ENCODE measurements at places on chromosomes 11 and 22.
A peak's percentile ranks its signal among the peaks of the same experiment; 100 is the strongest.

DNA sequence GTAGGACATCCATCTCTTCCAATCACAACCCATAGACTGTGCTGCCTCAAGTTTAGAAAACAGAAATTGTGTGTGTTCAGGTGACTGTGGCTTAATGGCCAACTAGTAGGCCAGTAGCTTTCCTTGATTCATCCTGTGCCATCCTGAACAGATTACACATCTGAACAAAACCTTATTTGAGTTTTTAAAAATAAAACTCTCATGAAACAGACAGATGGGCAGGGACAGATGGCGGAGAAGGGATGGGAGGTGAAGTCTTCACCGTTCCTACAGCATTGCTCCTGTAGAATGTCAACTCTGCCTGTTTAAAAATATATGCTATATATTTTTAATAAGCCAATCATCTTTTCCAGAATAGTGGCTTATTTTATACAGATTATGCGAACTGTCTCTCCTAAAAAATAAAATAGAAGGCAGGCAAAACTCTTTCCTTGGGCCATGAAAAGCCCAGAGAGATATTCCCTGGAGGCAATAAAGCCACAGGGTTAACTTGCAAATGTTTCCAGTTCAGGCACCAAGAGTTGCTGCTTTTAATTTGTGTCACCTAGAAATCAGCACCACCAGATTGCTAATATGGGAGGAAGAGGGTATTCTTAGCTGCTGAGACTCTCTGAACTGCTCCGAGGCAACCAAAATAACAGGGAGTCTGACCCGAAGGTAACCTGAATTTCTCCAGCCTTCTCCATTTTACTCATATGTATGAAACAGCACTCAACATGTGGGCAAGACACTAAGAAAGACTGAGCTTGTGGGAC lies 861.2 kb downstream of the OPCML start:
- no peak for DNase-seq

DNA sequence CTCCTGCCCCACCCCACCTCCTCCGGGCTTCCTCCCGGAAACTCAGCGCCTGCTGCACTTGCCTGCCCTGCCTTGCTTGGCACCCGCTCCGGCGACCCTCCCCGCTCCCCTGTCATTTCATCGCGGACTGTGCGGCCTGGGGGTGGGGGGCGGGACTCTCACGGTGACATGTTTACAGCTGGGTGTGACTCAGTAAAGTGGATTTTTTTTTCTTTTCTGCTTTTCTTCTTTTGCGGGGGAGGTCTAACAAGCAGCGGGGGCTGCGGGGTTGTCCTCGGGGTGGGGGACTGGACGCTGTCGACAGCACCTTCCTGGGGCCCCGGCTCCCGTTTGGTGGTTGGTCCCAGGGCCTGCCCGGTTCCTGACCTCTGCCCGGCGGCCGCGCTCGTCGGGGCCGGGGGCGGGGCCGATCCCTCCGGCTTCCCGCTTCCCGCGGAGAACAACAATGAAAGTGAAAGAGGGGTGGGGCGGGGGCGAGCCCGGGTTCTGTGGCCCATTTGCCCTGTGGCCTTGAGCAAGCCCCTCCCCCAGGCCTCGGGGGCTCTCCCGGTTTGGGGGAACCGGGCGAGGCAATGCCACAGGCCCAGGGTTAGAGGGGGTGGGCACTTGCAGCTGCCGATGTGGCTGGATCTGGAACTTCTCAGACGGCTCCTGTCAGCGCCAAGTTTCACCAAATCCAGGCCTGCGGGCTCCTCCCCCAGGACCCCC lies 975 bp upstream of the MDK start:
- peak; percentile 61 for DNase-seq

- peak; percentile 73 for DNase-seq
These were observed at the start of gene CERK for GRCh38 chr22:46737976-46738646. Gene CERK, minus strand, starts transcription at chr22:46738252. Its CDS starts 104 bp downstream, at chr22:46738148.

- DNase-seq: peak; percentile 85
These were observed 45.7 kb downstream of the TXN2 start for GRCh38 chr22:36435516-36436415.

DNA sequence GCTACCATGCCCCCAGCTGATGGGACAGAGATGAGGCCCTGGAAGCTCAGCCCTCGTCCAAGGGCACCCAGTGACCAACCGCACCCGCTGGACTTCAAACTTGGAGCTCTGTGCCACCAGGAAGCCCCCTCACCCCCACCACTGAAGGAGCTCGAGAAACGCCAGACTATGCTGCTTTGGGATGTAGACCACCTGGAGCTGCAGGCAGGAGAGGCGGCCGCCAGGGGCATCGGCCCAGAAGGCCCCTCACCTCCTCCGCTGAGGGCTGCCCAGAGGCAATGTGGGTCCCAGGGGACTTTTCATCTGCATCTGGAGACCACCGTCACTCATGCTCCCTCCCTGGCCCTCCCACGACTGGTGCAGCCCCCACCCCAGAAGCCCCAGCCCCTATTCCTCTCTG lies 28.3 kb downstream of the CDKN1C start:
- no peak for DNase-seq

DNA sequence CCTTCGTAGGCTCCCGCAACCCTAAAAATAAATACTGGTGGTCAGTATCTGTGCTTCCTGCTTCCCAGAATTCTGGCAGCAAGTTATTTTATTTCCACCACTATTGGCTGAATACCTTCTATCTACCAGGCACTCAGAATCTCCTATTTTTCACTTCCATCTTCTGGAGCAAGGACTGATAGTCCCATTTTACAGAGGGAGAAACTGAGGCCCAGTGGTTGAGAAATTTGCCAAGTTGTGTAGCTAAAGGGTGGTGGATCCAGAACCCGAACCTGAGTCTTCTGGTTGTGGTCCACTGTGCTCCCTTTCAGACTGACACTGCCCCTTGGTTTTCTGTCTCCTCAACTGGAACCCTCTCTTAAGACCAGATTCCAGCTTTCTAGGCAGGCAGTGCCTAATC lies 31.6 kb downstream of the NECTIN1 start:
- no peak for DNase-seq

GRCh38 chr11:83816572-83817187 lies 530.5 kb upstream of the CCDC90B start:
- no peak for DNase-seq

DNA sequence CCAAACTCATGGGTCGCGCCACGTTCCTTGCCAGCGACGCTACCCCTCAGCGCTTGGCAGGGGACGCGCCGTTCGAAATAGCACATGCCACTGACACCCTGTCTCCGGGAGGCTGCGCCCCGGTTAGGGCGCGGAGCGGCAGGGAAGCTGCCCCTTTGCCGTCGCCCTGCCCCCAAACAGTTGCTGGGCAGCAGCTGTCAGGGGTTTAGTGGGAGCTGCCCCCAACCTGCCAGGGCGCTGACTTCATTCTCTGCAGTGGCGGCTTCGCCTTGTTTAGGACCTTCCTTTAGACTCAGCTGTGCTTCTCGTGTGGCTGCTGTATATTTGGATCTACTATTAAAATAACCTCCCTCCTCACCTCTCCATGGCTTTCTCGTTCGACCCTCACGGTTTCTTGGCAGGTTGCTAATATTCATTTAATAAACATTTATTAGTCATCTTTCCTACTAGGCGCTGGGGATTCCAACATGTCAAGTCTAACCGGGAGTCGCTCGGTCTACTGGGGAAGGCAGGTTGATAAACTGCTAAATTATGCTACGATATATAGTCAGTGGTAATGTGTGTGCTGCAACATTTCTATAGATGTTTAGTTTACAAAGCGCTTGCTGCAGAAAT lies 782 bp downstream of the TMEM109 start:
- DNase-seq: peak; percentile 37

DNA sequence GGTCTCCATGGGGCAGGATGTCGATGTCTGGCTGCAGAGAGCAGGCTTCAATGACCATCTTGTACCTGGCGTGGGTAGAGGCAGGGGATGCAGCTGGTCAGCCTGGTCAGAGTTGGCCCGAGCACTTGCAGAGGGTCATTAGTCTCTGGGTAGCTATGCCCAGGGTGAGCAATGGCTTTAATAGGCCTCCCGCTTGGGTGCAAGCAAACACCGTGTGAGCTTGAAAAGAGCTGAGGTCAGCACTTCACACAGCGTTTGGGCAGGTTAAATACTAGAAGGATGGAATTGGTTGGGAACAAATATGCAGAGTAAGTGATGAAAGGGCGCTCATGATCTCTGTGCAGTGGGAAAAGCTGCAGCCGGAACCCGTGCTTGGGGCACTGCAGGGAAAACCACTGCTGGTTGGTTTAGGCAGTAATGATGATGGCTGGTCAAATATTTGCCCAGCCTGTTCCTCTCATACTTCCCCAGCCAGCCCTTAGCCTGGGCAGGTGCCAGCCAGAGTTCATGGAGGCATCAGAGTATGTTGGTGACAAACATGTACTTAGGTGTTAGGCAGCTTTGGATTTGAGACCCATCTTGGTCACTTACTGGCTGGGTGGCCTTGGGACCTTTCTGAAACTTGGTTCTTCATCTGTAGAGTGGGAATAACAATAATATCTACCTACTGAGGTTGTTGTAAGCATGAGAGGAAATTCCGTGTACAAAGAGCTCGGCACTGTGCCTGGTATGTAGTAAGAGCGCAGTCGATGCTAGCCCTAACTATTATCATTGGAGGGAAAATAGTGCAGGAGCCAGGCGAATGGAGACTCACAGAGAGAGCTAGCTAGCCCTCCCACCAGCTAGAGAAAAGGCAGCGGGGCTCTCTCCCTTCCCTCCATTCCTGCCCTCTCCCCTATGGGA lies 25.2 kb upstream of the KCNJ11 start:
- no peak for DNase-seq

DNA sequence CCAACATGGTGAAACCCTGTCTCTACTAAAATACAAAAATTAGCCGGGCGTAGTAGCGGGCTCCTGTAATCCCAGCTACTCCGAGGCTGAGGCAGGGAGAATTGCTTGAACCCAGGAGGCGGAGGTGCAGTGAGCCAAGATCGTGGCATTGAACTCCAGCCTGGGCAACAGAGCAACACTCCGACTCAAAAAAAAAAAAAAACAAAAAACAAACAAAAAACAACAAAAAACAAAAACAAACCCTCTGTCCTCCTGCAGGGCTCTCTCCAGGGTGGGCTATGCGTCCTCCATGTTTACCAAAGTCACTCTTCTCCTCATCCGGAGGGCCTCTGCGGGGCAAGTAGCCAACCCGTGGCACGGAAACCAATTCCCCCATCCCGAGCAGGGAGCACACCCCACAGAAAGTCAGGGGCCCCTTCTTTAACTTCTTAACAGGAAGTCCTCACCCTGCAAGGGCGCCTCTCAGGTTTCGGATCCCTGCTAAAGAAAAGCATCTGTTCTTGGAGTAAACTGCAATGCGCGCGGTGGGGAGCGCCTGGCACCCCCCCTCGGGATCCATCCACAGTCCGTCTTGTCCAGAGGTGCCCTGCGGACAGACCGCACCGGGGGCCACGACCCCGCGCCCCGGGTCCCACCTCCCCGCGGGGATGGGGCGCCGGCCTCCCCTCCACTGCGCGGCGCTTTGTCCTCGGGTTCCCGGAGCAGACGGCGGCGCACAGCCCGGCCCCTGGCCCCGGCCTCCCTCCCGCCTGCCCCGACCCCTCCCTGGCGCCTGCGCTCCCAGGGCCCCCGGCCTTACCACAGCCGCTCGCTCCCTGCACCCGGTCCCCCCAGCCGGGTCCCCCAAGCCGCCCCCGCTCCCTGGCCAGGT lies 712 bp downstream of the CERK start:
- peak; percentile 47 for DNase-seq

DNA sequence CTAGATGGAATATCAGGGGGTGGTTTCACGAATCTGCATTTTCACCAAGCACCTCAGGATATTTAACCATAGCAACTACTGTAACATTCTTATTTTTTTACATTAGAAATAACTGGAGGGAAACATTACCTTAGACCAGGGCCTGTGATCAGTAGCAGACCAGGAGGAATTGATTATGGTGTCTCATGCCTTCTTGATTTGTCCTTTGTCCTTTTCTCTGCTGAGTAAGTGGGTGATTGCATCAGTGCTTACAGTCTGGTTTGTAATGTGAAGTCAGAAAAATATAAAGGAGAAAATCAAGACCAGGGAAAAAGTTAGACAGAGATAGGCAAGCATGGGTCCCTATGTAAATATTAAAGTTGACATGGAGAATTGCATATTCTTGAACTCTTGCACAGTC lies 703.3 kb downstream of the NELL1 start:
- DNase-seq: no peak

DNA sequence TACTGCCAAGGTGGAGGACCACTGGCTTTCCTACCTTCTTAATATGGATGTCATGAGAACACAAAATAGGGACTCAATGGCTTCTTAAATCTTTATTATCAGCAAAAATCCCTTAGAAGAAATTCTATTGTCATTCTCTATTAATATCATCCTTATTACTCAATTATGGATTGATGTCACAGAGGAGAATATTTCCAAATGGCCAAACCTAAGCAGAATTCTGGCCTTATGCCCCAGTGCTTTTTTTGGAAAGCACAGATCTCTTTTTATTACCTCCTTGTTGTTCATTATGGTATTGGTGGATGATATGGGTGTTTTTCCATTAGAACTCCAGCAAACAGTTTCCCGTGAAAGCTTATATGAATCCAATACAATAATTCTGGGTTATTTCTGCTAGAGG lies 9.9 kb downstream of the CRTAM start:
- DNase-seq: no peak

DNA sequence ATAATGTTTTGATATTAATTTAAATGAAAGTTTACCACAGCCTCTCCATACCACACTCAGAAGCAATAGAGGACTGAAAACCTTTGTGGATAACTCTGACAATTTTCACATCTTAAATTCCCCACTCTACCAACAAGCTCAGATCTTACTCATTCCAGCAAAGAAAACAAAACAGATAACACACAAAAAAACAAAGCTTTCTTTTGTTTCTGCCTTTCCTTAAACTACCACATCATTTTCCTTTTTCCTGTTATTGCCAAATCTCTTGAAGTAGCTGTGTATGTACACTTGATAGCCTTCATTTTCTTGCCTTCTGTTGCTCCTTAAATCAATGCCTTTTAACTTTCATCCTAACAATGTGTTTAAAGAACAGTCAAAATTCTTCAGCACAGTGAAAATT lies 484.9 kb downstream of the NTM start:
- no peak for DNase-seq
